RPMI8226 (cell line): ENCODE measurements at places on chromosomes 5 and 9.
A peak's percentile ranks its signal among the peaks of the same experiment; 100 is the strongest.

GRCh38 chr5:139294374-139295165 lies 1.0 kb downstream of the MATR3 start:
- DNase-seq = peak; percentile 80

DNA sequence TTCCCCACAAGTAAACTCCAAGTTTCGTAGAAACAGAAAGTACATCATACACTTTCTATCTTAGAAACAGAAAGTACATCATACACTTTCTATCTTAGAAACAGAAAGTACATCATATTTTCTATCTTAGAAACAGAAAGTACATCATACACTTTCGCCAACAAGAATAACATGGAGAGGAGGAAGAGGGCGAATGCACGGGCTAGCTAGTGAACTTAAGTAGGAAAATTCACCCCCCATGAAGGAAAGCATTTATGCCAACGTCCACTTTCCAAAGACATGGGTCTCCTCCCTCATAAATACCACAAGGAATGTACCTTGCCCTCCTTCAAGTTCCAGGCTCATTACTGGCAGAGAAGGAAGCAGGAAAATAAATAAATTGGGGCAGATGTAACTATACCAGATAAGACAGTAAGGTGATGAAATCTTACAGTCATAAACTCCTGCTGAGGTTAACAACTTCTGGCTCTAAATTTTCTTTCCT lies 64.7 kb downstream of the FRMD3 start:
- DNase-seq = no peak

DNA sequence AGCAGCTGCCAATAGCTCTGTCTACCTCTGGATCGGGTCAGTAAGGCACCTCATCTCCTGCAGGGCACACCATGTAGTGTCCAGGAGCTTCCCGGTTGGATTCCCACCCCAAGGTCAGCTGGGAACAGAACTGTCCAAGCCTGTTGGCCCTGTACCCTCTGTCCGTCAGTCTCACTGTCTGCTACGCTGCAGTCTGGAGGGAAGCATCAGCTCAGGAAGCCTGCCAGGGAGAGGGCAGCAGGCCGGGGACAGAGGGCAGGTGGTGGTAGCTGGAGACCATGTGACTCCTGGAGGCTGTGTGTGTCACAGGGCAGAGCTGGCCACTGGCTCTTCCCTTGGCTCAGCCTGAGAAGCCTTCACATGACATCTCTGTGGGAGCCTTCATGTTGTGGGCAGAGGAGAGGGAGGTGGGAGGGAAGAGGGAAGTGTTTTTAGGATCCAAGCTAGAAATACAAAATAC lies 134.5 kb downstream of the SEC61B start:
- no peak for DNase-seq

GRCh38 chr5:40406741-40407211 lies 272.9 kb upstream of the PTGER4 start:
- no peak for DNase-seq

GRCh38 chr5:113061846-113062780 lies 85.5 kb downstream of the DCP2 start:
- DNase-seq = no peak

DNA sequence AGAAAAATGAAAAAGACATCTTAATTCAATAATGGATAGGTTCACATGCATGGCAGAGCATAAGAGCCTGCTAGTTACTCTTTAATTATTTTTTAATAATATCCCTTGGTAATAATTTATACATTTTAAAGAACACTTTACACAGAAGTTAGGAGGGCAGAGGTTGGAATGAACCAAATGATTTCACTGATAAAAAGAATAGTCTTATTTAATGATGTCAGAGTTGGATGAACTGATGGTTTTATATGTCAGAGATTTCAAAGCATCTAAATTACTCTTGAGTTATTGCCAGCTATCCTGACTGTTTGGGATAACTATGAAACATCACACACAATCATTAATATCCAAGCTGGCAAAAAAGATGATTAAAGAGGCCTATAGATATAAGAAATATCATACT lies 244.8 kb downstream of the CSNK1G3 start:
- DNase-seq = no peak
